ENCODE measurements at places on chromosomes 2 and 18. TPM values are rescaled to one million over a fixed set of nuclear protein-coding genes. Genes with fewer than 3 reads are reported as not detected.

Gene PAX8
- 2.9 TPM for total RNA-seq

Gene NTSR2
- total RNA-seq = not detected

Gene RESP18
- total RNA-seq = not detected

Gene ROCK1
- total RNA-seq = 46.0 TPM

Gene C2orf81
- total RNA-seq = 1.6 TPM

Gene DNAH7
- 1.1 TPM for total RNA-seq

Gene KYNU
- total RNA-seq = 4.6 TPM

Gene CAVIN2
- total RNA-seq = 18.6 TPM

Gene COL4A4
- 0.14 TPM for total RNA-seq

Gene UNC80
- total RNA-seq = not detected

Gene MAP3K2
- 37.2 TPM for total RNA-seq

Gene MARS2
- total RNA-seq = 4.4 TPM

Gene MC4R
- not detected for total RNA-seq

Gene COL6A3
- total RNA-seq = 482 TPM

Gene NPPC
- total RNA-seq = not detected

Gene ALPG
- total RNA-seq = not detected

Gene ABCG5
- total RNA-seq = not detected

Gene THSD7B
- under 0.01 TPM for total RNA-seq

Gene VWA3B
- not detected for total RNA-seq

Gene MROH2A
- total RNA-seq = not detected

Gene TTN
- total RNA-seq = under 0.01 TPM

Gene ELOA2
- total RNA-seq = not detected

Gene CCDC178
- total RNA-seq = under 0.01 TPM

Gene C2orf76
- 6.7 TPM for total RNA-seq

Gene HTRA2
- total RNA-seq = 54.1 TPM

Gene EFEMP1
- 658 TPM for total RNA-seq

Gene NT5DC4
- not detected for total RNA-seq

Gene TXNDC2
- 0.22 TPM for total RNA-seq

Gene SLC16A14
- total RNA-seq = 0.29 TPM

Gene PCBP1
- 74.8 TPM for total RNA-seq

Gene ERICH2
- total RNA-seq = not detected

Gene MGAT5
- 153 TPM for total RNA-seq

Gene FAM228A
- total RNA-seq = 1.5 TPM

Gene GALNT13
- under 0.01 TPM for total RNA-seq

Gene DSEL
- 60.4 TPM for total RNA-seq

Gene RAX
- not detected for total RNA-seq

Gene SLC11A1
- total RNA-seq = under 0.01 TPM

Gene LBX2
- total RNA-seq = 1.9 TPM

Gene ANTXR1
- 170 TPM for total RNA-seq

Gene CNOT11
- total RNA-seq = 67.6 TPM

Gene CDK5R2
- total RNA-seq = not detected

Gene CD207
- total RNA-seq = not detected

Gene LINC00305
- not detected for total RNA-seq

Gene KCNG2
- not detected for total RNA-seq

Gene CRYBA2
- total RNA-seq = not detected

Gene OSBPL6
- total RNA-seq = 0.22 TPM

Gene SETBP1
- total RNA-seq = 0.44 TPM

Gene SERPINB11
- total RNA-seq = not detected

Gene SDC1
- 7.9 TPM for total RNA-seq

Gene SLC23A3
- total RNA-seq = 1.1 TPM

Gene REG1B
- total RNA-seq = not detected

Gene NEB
- 0.29 TPM for total RNA-seq

Gene IL36G
- total RNA-seq = not detected

Gene CNGA3
- not detected for total RNA-seq

Gene MDH1
- 192 TPM for total RNA-seq
